ENCODE measurements at places on chromosomes 2 and 18.

GRCh38 chr2:54224997-54225396, 31.0 kb downstream of the TSPYL6 start:
- DNase-seq = no peak

GRCh38 chr2:219723311-219723710, 95.9 kb downstream of the SLC4A3 start:
- no peak for DNase-seq

DNA sequence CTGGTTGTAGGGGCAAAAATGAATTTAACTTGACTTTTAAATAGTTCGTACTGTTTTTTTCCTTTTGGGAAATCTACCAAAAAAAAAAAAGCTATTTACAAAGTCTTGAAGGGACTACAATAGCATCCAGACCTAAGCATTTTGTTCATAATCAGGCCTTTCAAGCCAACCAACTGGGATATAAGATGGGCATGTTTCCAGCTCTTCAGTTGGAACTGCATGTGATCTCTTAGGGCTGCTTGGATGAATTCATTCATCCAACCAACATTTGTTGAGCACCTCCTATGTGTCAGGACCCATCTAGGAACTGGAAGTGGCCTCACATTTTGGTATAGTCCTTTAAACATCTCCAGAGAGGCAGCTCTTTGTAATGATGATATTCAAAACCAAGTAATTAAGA, 98.6 kb downstream of the AAK1 start:
- DNase-seq = no peak

GRCh38 chr2:66585587-66585986, 150.7 kb downstream of the MEIS1 start:
- DNase-seq = no peak

DNA sequence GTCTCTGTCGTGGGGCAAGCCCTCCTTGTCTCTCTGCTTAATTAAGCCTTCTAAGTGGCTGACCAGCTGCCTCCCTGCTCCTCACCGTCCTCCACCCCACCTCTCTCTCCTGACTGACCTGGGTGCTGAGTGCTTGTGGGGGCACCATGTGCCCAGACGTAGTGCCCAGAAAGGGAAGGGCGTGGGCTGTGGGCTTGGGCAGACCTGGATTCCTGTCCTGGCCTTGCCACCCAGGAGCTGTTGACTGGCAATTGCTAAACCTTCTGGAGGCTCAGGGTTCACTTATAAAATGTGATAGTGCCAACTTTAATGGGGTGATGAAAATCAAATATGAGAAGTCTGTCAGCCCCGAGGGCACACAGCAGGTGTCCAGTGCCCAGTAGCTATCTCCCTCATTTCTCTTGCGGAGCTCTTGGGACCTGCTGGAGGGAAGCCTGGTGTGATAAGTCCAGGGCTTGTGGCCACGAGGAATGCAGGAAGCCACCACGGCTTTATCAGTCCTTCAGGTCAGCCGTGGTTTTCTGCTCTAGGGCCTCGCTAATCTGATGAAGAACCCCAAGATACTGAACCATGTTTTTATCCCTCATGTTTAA, 22.0 kb upstream of the INHBB start:
- DNase-seq = no peak

- no peak for DNase-seq
Measured at GRCh38 chr2:16777123-16777870, 111.7 kb upstream of the CYRIA start.

DNA sequence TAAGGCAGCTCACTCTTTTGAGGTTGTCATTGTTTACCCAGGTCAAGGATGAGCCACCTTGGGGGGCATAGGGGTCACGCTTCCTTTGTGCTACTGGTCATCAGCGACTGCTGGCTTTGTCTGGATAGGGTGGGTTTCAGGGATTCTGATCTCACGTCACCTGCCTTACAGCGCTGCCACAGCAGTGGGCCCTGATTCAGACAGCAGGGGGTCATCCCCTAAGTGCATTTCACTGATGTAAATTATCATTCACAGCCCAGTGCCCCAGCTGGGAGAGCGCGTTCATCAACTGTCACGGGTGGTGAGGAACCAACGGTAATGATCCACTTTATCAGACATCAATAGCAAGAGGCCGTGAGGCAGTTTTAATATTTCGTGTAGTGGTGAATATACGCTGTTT, 291.2 kb downstream of the NEDD4L start:
- no peak for DNase-seq

- no peak for DNase-seq
Measured at GRCh38 chr2:195633974-195634373, 23.1 kb upstream of the SLC39A10 start.

- DNase-seq = no peak
Measured at GRCh38 chr2:15200581-15200980, 360.6 kb downstream of the NBAS start.

DNA sequence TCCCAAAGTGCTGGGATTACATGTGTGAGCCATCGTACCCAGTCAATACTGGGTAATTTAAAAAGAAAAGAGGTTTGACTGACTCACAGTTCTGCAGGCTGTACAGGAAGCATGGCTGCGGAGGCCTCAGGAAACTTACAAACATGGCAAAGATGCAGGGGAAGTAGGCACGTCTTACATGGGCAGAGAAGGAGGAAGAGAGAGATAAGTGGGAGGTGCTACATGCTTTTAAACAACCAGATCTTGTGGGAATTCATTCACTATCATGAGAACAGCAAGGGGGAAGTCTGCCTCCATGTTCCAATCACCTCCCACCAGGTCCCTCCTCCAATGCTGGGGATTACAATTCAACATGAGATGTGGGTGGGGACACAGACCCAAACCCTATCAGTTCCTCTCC, 192.5 kb downstream of the ATAD2B start:
- no peak for DNase-seq
